ENCODE measurements at places on chromosomes 3 and 15.
A peak's percentile ranks its signal among the peaks of the same experiment; 100 is the strongest.

DNA sequence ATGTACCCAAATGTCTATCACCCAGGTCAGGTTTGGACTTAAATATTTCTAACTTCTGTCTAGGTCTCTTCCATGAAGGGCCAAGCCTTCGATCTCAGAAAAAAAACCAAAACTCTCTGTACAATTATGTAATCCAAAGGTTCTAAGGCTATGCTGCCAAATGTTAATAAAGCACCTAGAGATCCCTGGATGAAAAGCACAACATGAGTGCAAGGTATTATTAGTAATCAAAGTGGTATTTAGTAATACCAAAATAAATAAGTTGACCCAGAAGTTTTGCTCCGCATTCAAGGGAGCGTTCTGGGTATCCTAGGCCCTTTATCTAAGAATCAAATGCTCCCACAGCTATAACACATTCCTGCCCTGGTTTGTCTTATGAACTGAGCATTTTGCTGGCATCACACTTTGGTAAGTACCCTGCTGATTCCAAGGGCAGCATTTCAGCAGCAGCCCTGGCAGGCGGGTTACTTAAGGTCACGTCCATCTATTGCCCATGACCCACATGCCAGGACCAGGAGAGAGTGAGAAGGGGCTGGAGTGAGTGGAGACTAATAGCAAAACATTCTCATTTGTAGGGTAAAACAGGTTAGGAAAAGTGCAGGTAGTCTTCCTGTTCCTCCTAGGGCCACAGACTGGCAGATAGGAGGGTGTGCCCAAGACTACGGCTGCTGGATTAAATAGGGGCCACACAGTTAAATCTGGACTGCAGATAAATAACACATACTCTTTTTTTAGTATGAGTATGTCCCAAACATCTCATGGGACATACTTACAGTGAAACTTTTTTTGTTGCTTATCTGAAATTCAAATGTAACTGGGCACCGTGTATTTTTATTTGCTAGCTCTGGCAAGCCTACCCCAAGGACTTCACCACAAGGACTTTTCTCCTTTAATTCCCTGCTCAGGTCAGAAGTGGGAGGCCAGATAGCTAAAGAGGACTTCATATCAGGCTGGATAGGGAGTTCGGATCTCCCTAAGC is 76.0 kb upstream of the SNRK start:
- DNase-seq = no peak

DNA sequence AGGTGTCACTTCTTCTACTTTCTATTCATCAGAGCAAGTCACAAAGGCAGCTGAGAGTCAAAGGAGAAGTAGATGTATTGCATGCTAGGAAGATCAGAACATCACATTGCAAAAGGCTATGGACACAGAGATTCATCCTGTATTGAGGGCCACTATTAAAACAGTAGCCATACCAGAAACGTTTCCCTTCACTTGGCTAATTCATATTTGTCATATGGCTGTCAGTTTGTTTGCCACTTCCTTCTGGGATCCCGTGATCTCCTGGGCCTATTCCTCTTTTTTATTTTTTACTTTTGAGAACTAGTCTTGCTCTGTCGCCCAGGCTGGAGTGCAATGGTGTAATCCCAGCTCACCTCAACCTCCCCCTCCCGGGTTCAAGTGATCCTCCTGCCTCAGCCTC is 184.0 kb upstream of the SATB1 start:
- no peak for DNase-seq

DNA sequence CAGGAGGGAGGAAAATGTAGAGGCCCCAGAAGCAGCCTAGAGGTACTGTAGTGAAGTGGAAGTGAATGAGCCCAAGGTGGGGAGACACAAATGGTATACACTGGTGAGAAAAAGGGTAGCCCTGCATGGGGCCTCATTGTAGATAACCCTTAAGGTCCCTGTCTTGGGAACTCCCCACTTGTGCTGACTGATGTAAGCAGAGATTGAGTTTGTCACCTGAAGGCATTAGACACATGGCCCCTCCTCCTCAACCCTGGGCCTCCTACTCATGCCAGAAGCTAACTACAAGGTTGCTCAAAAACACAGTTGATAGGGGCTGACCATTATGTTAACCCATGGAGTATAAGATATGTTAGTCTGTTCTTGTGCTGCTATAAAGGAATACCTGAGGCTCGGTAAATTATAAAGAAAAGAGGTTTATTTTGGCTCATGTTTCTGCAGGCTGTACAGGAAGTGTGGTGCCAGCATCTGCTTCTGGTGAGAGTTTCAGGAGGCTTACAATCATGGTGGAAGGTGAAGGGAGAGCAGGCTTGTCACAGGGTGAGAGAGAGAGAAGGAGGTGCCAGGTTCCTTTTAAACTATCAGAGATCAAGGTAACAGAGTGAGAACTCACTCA is 84.6 kb upstream of the RNU6-1 start:
- DNase-seq = no peak

GRCh38 chr3:158701420-158702065 is 29.1 kb upstream of the LXN start:
- DNase-seq = no peak

- DNase-seq = no peak
These were observed 191.3 kb downstream of the SHOX2 start for GRCh38 chr3:157914882-157915281.

DNA sequence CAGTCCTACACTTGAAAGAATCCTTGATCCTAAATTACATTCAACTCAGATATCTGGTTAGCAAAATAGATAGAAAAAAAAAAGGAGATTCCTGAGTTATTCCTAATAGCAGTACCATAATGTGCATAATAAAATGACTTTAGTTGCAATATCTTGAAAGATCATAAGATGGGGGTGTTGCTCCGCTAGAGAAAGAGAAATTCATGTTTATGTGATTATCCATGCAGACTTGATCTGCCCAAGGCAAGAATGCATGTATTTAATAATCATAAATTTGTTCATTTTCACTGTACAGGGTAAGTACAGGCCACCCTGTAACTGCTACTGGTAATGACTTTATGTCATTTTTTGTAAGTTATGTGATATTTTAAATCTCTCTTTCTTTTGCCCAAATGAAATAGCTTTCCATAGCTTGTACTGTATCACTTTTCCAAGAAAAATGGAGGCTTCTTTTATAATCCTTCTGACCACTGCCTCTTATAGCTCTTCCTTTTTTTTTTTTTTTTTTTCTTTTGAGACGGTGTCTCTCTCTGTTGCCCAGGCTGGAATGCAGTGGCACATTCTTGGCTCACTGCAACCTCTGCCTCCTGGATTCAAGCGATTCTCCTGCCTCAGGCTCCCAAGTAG is 84.6 kb downstream of the HCN4 start:
- DNase-seq = no peak

- DNase-seq = no peak
These were observed 32.4 kb downstream of the LRRC28 start for GRCh38 chr15:99283717-99284116.

- DNase-seq = peak; percentile 90
These were observed 19.5 kb downstream of the PPCDC start for GRCh38 chr15:75042730-75043508.

- DNase-seq = no peak
These were observed 87.7 kb upstream of the ALDH1L1 start for GRCh38 chr3:126267976-126268615.

DNA sequence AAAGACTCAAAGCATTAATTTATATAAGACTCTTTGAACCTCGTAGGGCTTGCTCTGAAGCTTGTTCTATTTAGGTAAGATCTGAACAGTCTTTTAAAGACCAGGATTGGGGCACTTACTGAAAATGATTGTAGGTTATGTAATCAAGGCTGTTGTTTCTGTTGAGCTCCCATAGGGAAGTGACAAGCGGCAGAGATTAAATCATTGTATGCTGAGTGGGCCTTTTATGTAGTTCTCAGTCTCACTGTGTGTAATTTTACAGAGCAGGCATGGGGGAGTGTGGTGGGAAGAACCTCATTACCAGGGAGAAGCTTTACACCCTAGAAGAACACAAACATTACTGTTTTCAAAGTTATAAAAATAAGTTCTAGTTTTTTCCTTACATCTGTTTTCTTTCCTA is 160.0 kb upstream of the SNTN start:
- no peak for DNase-seq

DNA sequence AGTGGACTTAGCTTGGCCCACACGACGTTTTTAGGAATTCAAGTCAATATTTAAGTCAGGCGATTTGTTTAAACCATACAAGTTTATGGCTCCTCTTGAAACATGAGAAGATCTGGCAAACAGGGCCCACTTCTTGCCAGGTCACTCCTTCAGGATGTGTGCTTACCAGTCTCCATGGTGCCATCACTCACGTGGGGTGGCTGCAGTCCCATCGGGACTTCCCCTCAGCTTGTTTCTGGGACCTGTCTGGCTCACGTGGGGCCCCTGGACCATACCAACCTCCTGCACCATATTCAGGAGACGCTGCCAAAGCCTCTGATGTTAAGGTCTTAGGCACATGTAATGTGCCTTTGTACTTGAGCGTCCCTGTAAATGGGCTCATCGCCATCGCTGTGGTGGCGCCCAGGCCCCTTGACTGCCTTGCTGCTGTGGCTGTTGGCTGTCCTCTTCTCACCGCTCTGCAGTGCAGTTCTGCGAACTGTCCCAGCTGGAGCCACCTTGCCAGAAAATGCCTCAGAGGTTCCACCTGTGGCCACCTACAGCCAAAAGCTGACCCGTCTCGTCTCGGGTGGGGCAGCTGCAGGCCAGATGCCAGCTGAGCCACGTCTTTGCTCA is 8.9 kb downstream of the MCM2 start:
- no peak for DNase-seq

- DNase-seq = no peak
These were observed 170.6 kb downstream of the MYRIP start for GRCh38 chr3:39980058-39980457.

GRCh38 chr3:34001022-34001421 is 202.6 kb downstream of the PDCD6IP start:
- no peak for DNase-seq
